ENCODE measurements at places on chromosomes 5 and 9.

DNA sequence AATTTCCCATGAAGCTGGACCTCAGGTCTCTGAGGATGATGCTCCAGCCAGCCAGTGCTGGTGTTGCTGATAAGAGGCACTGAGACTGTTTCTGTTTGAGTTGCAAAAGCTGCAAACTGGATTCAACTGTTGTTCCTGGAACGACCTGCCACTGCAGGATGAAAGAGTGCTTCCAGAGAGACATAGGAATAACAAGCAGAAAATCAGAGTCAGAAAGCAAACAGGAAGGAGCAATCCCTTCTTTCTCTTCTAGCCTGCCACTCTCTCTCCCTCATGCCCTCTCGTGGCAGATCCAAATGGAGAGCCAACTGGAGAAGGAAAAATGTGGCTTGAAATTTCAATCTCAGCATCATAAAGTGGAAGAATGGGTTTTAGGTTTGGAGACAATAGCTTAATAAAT lies 110.4 kb downstream of the STARD4 start:
- DNase-seq: no peak

DNA sequence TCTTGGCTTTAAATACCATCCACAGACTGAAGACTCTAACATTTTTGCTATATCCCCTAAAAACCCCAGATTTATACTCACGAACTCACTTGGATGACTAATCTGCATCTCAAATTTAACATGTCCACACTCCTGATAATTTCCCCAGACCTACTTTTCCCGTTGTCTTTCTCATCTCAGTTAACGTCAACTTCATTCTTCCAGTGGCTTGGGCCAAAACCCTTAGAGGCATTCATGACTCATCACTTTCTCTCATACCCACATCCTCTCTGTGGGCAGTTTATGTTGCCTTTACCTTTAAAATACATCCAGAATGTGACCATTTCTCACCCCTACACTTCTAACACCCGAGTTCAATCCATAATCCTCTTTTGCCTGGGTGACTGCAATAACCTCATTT lies 96.7 kb downstream of the EDIL3 start:
- no peak for DNase-seq

GRCh38 chr9:106620081-106620480 lies 242.9 kb upstream of the ZNF462 start:
- DNase-seq: no peak

DNA sequence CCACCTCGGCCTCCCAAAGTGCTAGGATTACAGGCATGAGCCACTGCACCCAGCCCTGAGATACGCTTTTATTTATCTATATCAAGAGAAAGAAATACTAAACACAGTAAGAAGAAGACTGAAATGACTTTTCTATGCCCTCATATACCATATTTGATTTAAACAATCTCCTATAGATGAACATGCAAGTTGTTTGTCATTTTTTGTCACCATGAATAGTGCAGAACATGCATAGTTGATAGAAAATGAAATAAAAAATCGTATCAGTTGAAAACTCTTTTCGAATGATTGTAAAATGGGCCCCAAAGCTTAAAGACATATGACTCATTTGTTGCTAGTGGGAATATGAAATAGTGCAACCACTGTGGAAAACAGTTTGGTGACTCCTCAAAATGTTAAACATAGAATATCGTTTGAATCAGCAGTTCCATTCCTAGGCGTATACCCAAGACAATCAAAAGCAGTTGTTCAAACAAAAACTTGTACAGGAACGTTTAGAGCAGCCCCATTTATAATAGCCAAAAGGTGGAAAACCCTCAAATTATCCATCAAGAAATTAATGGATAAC lies 61.4 kb upstream of the ANKH start:
- DNase-seq: no peak

- no peak for DNase-seq
Observed at GRCh38 chr5:94359880-94360279, 258.5 kb downstream of the KIAA0825 start.

- no peak for DNase-seq
Observed at GRCh38 chr5:17221843-17222636, 4.6 kb downstream of the BASP1 start.

Data from endothelial cell (in vitro differentiated cells).